AG09309 (cell line): ENCODE measurements at places on chromosomes 11 and 22.
A peak's percentile ranks its signal among the peaks of the same experiment; 100 is the strongest.

- DNase-seq: no peak
Observed at GRCh38 chr11:72624496-72625201, 49.6 kb downstream of the PDE2A start.

GRCh38 chr22:38741166-38741565, 14.6 kb downstream of the SUN2 start:
- DNase-seq: no peak

- DNase-seq: no peak
Observed at GRCh38 chr11:85991508-85991907, 77.4 kb downstream of the PICALM start.

DNA sequence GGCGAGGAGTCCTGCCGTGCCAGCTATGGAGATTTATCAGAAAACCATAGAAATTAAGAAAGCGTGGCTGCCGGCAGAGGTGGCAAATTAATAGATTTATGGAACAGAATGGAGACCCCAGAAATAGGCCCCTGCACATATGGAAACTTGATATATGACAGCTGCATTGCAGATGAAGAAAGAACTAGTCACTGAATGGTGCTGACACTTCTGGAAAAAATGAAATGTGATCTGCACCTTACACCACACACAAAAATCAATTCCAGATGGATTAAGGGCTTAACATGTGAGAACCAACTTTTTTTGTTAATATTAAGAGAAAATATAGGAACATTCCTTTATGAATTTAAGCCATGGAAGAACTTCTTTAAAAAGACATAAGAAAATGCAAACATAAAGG, 40.3 kb upstream of the TSKU start:
- DNase-seq: peak; percentile 37

- DNase-seq: no peak
Observed at GRCh38 chr11:68261006-68261405, 10.8 kb downstream of the C11orf24 start.

GRCh38 chr11:123035831-123036230, 26.1 kb downstream of the HSPA8 start:
- no peak for DNase-seq

DNA sequence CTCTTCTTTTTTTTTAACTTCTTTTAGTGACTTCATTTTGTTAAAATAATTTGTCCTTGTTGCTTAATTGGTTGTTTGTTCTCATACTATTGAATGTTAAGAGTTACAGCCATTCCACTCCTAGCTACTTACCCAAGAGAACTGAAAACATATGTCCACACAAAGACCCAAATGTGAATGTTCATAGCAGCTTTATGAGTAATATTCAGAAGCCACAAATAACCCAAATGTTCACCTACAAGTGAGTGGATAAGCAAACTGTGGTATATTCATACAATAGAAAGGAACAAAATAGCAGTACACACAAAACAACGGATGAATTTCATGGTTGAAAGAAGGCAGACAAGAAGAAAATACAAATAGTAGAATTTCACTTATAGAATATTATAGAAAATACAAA, 1.4 kb upstream of the OR4D11 start:
- no peak for DNase-seq

DNA sequence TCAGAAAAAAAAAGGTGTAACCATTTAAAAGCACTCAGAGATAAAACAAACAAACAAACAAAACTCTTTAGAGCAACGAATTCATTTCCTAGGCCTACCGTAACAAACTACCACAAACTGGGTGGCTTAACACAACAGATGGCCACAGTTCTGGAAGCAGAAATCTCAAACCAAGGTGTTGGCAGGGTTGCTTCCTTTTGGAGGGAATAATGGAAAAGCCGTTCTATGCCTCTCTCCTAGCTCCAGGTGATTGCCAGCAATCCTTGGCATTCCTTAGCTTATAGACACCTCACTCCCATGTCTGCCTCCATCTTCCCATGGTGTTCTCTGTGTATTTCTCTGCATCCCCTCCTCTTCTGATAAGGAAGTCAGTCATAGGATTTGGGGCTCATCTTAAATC, 200.4 kb downstream of the RAB38 start:
- DNase-seq: no peak

DNA sequence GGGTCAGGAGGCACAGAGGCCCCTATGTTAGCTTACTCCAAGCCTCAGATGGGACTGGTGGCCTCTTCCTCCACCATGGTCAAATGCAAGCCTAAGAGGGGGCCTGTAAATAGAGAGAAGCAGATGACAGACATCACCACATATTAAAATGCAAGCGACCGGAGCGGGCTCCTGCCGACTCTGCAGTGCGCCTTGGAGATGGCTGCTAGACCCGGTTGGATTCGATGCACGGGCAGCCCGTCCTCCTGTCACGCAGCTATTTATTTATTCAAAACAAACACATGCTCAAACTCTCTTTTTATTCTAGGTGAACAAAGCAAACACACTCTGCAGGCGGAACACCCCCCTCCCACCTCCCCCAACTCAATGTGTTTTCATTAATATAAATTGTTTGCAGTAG, 208.0 kb downstream of the DSCAML1 start:
- no peak for DNase-seq
